ENCODE measurements at places on chromosomes 2 and 18.

- H3K36me3 ChIP-seq: no peaks in the 10 kb centered on the region
- no peaks in the 10 kb centered on the region for H3K4me1 ChIP-seq
- no peak overlapping the region for H3K4me3 ChIP-seq
- H3K27ac ChIP-seq: no peak overlapping the region
These were observed 125.8 kb upstream of the TNP1 start for GRCh38 chr2:216985658-216986141.

DNA sequence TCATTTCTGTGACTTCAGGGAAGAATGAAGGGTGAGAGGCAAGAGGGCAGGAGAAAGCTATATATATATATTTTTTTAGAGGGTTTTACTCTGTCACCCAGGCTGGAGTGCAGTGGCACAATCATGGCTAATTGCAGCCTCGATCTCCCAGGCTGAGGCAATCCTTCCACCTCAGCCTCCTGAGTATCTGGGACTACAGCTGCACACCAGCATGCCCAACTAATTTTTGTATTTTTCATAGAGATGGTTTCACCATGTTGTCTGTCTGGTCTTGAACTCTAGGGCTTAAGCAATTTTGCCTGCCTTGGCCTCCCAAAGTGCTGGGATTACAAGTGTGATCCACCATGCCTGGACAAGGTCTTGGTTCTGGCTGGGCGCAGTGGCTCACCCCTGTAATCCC is 3.4 kb downstream of the ATIC start:
- DNase-seq: no peak
- no peaks in the 10 kb centered on the region for H3K27me3 ChIP-seq
- no peaks in the 10 kb centered on the region for H3K36me3 ChIP-seq
- H3K27ac ChIP-seq: no peak overlapping the region
- H3K4me1 ChIP-seq: peaks cover 2% of the 10 kb centered on the region
- H3K4me3 ChIP-seq: no peak overlapping the region

GRCh38 chr18:58615140-58616132 is 13.5 kb downstream of the ALPK2 start:
- H3K27ac ChIP-seq: no peak overlapping the region
- no peaks in the 10 kb centered on the region for H3K36me3 ChIP-seq
- no peak overlapping the region for H3K4me3 ChIP-seq
- H3K4me1 ChIP-seq: no peaks in the 10 kb centered on the region
- H3K27me3 ChIP-seq: no peaks in the 10 kb centered on the region

DNA sequence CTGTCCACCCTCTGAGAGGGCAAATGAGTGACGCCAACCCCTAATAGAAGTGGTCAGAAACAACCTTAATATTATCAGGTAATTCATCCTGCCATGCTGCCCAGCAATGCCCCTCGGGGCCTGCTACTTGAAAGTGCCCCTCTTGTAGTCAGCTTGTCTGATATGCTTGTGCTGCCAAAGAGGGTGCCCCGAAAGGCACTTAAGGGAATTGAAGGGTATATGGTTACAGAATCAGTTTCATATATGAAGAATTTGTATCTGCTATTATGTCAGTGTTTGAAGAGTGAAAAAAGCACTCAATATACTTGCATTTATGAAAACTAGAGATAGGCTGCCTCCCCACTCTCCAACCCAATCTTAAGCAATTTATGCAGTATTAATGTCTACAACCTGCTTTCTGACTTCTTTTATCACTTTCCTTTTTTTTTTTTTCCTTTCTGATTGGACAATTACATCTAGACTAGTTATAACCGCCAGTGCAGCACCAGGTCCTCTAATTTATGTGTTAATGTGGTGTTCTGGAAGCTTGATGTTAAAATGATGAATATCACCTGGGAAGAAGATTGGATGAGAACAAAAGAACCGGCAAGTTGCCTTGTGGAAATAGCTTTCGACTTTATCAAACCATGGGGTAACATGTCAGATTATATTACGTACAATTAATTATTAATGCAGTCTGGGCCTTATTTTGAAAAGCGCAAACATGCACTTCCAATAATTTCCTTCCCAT is 646.9 kb upstream of the ACVR2A start:
- H3K27me3 ChIP-seq: no peaks in the 10 kb centered on the region
- H3K4me3 ChIP-seq: no peak overlapping the region
- no peak overlapping the region for H3K27ac ChIP-seq
- no peaks in the 10 kb centered on the region for H3K36me3 ChIP-seq
- no peak for DNase-seq
- H3K4me1 ChIP-seq: no peaks in the 10 kb centered on the region

GRCh38 chr18:64707052-64707451 is 558.2 kb upstream of the LINC00305 start:
- no peaks in the 10 kb centered on the region for H3K27me3 ChIP-seq
- H3K4me1 ChIP-seq: no peaks in the 10 kb centered on the region
- no peak overlapping the region for H3K27ac ChIP-seq
- H3K36me3 ChIP-seq: no peaks in the 10 kb centered on the region
- H3K4me3 ChIP-seq: no peak overlapping the region

DNA sequence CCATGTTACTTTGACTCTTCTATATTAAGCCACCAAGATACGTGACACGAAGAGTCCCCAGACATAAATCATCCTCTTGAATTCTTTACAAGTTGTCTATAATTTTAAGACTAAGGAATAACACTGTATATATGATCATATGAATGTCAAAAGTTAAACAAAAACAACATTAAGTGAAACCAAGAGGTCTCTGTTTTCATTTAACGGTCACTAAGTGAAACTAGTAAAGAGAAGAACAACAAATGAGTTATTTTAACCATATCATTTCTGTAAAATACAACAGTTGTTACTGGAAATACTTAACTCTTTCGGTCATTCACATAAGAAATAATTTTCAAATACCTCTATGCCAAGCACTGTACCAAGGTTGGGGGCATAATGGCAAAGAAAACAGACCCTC is 45.7 kb upstream of the STK17B start:
- no peaks in the 10 kb centered on the region for H3K4me1 ChIP-seq
- H3K36me3 ChIP-seq: no peaks in the 10 kb centered on the region
- DNase-seq: no peak
- H3K4me3 ChIP-seq: no peak overlapping the region

GRCh38 chr2:111138839-111139238 is 18.1 kb downstream of the BCL2L11 start:
- peaks cover 2% of the 10 kb centered on the region for H3K36me3 ChIP-seq
- H3K27me3 ChIP-seq: no peaks in the 10 kb centered on the region
- H3K27ac ChIP-seq: no peak overlapping the region
- H3K4me3 ChIP-seq: no peak overlapping the region

DNA sequence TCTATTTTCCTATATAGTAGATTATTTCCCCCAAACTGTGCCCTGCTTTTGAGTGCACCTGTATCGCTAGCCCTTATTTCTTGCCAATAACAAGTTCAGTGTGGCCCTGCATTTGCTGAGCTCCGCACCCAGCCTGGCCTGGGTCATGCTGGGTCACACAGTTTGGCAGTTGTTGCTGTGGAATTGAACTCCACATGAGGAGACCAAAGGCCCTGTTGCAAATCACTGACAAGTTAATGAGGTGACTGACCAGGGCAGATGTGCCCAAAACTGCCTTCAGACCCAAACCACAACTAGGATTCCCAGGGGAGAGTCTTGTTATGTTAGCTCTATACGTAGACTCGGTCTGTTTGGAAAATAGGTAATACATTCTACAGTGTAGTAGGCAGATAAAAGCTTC is 31.0 kb downstream of the COL4A4 start:
- H3K36me3 ChIP-seq: no peaks in the 10 kb centered on the region
- no peak overlapping the region for H3K27ac ChIP-seq
- no peak overlapping the region for H3K4me3 ChIP-seq
- no peaks in the 10 kb centered on the region for H3K27me3 ChIP-seq

DNA sequence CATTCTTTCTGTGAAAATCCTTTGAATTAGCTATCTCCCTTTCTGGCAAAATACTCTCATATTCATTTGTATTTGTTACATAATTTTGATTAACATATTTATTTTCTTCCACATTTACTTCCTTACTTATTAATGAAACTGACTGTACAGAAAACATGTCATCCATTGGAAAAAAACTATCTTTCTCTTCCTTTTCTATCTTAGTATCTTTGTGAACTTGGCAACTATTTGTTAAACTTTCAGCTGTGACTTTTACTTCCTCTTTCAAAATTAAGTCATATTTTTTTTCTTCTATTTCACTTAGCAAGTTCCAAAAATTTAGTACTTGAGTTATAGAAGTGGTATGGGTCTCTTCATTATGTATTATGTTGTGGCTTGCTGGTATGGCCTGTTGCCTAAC is 2.6 kb downstream of the RAD51AP2 start:
- H3K36me3 ChIP-seq: no peaks in the 10 kb centered on the region
- no peak overlapping the region for H3K27ac ChIP-seq
- no peaks in the 10 kb centered on the region for H3K27me3 ChIP-seq
- DNase-seq: no peak
- no peak overlapping the region for H3K4me3 ChIP-seq

DNA sequence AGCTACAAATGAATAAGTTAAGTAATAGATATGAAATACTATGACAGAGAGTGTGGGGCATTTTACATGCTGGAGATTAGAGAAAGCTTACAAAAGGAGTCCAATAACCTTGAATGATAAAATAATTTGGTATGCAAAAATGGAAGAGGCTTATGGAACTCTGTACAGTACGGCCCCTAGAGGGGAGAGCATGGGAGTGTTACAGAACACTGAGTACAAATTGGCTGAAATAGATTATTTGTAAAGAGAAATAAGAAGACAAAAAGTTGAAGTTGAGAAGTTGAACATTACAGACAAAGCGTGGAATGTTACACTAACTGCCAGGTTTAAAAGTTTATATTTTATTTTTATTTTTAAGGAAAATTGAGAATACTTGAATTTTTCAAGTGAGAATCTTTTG is 192.1 kb upstream of the DOK6 start:
- no peaks in the 10 kb centered on the region for H3K27me3 ChIP-seq
- H3K36me3 ChIP-seq: no peaks in the 10 kb centered on the region
- H3K27ac ChIP-seq: no peak overlapping the region
- no peak for DNase-seq

GRCh38 chr2:138559641-138560040 is 58.1 kb downstream of the SPOPL start:
- no peaks in the 10 kb centered on the region for H3K36me3 ChIP-seq
- H3K27ac ChIP-seq: no peak overlapping the region
- no peaks in the 10 kb centered on the region for H3K27me3 ChIP-seq
- H3K4me3 ChIP-seq: no peak overlapping the region

DNA sequence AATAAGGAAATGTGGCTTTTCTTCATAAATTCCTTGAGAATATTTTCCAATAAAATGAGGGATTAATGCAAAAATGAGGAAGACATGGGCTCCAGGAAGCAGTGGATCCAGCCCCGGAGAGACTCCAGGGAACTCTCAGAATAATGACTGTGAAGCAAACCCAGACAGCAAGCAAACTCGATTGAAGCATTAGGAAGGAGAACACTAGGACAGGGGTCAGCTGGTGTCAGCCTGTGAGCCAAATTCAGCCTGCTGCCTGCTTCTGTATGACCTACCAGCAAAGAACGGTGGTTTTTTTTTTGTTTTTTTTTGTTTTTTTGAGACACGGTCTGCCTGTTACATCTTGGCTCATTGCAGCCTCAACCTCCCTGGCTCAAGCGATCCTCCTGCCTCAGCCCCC is 274.3 kb upstream of the FBXO11 start:
- H3K36me3 ChIP-seq: no peaks in the 10 kb centered on the region
- H3K4me1 ChIP-seq: no peaks in the 10 kb centered on the region
- no peak for DNase-seq
- H3K27me3 ChIP-seq: no peaks in the 10 kb centered on the region
- H3K27ac ChIP-seq: no peak overlapping the region
- no peak overlapping the region for H3K4me3 ChIP-seq

Measured in aorta (tissue), 5 donors.